A172 (cell line): ENCODE measurements at places on chromosomes 1 and 21. TPM values are rescaled to one million over a fixed set of nuclear protein-coding genes. Genes with fewer than 3 reads are reported as not detected.

GRCh38 chr1:176096015-176096414, 111.1 kb downstream of the COP1 start:
- no peak for DNase-seq

GRCh38 chr1:176193023-176193422, 14.1 kb downstream of the COP1 start:
- no peak for DNase-seq

GRCh38 chr1:36457691-36458090, 6.5 kb downstream of the MRPS15 start:
- DNase-seq: no peak

The SPRR5 gene
- not detected in 2 replicates for total RNA-seq

The NBPF8 gene
- 6.8 and 10.2 TPM in 2 replicates for total RNA-seq
